ENCODE measurements at places on chromosomes 2 and 18. TPM values are rescaled to one million over a fixed set of nuclear protein-coding genes. Genes with fewer than 3 reads are reported as not detected.

GRCh38 chr2:19349911-19350677 lies 8.3 kb downstream of the OSR1 start:
- peak; percentile 23 for DNase-seq

The IGFBP5 gene
- polyA plus RNA-seq = 58.4 TPM

The SCN2A gene
- polyA plus RNA-seq = 2.4 TPM

DNA sequence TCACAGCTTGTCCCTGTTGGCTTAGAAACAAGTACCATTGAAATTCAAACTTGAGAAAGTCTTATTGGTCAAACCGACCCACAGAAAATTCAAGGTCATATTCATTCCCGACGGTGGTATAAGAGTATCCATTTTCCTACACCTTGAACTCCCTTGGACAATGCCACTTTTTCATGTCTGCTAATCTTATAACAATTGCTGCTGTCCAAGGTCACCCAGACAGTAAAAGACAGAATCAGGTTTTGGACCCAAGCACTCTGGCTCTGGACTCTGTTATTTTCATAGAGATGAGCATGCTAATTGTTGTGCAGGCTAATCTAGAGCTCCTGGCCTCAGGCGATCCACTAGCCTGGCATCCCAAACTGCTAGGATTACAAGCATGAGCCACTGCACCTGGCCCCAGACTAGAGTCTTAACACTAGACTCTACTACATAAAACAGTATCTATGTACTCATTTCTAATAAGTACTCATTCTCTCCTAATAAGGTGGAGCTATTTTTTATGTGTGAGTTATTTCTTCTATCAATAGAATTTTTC lies 57.8 kb downstream of the C2orf76 start:
- DNase-seq = no peak

DNA sequence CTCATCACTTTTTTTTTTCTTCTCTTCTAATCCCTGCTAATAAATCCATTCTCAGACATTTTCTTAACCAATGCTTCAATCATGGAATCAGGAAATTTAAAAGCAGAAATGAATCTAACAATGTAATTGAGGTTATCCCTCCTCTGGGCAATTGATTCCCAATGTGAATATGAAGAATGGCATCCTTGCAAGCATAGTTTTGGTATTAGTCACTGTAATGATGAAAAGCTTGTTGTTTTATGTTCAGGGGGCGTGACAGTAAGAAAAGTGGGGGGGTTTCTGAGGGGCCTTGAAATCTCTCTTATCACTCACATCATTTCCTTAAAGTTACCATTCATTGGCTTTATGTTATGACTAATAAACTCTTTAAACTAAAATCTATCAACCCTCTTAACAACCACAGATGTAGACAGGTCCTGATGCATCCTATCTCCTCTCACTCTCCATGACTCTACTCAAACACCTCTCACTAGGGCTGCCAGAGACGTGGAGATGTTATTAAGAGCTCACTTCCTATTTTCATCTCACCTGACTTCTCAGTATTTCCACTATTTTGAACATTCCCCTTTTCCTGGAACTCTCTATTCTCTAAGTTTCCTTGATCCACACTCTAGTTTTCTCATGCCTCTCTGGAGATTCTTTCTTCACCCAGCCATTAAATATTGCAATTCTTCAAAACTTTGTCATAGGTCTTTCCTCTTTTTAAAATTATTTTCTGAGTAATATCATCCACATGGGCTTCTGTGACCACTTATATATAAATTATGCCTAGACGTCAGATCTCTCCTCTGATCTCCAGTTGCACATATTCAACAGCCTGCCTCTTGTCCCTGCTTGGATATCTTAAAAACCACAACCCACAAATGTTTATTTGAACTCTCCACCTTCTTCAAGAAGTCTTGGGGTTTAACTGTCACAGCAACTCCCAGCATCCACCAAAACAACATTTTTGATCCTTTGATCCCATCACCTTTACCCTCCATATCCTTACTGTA lies 332.9 kb downstream of the CDH2 start:
- no peak for DNase-seq

DNA sequence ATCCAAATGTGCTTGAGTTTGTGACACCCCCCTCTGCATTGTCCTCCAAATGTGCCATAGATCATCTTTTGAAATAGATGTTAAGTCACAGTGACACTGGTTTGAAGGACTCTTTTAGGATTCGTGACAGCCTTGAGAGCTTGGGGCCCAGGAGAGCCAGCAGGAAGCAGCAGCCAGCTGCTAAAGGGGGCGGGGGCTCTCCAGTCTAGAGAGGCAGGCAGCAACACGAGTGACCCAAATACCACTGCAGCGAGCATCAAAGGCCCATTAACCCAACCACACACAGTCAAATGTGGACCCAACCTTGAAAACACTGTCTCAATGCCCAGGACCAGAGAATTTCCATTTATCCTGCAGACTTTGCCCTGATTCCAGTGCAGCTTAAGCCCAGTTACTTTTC lies 75.6 kb downstream of the ZBTB7C start:
- DNase-seq = no peak

DNA sequence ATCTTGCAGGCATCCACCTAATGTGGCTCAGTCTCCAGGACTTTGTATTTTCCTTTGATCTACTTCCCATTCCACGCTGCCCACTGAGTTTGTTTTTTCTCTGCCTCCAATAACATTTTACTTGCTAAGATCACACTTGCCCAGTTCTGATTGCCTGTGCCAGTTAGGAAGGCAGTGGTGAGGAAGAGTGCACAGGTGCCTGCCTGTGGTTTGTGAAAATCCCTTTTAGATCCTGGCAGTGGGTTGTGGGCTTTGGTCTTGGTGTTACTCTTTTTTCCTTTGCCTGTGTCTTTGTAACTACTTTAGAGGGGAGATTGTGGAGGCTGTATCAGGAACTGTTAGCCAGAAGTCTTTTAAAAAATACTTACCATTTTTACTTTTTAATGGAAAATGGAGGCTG lies 36.9 kb upstream of the KCNG2 start:
- no peak for DNase-seq

The OTOS gene
- not detected for polyA plus RNA-seq

DNA sequence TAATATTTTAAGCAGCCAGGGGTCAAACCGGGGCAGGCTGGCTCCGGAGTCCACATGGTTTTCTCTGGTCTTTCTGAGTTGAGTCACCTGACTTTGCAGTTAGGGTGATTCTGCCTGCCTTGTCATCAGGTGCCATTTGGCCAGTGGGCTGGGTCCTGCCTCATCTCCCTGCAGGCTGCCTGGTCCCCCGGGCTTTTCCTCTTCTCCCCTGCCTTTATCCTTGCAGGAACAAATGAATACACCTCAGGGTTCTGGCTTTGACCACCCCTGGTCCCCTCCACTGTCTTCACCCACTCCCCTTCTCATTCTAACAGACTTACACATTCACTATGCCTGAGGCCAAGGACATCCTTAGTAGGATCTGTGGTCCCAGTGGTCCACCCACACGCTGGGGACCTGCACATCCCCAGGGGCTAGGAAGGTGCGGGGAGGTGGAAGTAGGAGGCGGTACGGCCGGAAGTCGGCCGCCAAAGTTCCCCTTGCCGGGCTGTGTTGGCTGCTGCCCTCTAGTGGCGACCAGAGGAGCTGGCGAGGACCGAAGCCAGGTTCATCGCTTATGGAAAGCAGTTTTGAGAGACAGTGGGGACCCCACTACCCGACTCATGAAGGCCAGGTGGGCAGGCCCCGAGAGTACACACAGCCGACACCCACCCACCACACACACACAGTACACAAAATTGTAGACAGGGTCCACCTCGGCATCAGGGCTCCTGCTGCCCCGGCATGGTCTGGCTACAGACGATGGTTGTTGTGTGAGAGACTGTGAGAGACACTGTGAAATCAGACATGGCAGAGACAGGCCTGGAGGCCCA lies 6.3 kb upstream of the TEX261 start:
- peak; percentile 65 for DNase-seq

DNA sequence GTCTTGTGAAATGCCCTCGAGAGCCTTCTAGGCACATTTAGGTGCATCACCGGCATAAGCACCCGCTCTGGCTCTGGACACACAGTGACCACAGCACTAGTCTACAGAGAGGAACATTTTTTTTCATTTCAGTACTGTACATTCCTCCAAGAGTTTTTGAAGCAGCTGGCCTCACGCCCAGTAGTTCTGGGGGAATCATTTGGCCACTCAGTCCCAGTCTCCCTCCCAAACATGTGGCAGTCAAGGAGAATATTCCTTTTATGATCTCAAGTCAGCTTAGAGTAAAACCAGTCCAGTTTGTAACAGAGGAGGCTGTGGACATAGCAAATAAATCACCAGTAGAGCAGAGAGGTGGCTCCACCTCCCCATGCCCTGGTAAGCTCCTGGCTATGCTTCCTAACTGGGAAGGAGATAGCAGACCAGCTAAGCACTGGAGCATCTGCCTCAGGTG lies 48.1 kb downstream of the KCNE4 start:
- DNase-seq = peak; percentile 28

DNA sequence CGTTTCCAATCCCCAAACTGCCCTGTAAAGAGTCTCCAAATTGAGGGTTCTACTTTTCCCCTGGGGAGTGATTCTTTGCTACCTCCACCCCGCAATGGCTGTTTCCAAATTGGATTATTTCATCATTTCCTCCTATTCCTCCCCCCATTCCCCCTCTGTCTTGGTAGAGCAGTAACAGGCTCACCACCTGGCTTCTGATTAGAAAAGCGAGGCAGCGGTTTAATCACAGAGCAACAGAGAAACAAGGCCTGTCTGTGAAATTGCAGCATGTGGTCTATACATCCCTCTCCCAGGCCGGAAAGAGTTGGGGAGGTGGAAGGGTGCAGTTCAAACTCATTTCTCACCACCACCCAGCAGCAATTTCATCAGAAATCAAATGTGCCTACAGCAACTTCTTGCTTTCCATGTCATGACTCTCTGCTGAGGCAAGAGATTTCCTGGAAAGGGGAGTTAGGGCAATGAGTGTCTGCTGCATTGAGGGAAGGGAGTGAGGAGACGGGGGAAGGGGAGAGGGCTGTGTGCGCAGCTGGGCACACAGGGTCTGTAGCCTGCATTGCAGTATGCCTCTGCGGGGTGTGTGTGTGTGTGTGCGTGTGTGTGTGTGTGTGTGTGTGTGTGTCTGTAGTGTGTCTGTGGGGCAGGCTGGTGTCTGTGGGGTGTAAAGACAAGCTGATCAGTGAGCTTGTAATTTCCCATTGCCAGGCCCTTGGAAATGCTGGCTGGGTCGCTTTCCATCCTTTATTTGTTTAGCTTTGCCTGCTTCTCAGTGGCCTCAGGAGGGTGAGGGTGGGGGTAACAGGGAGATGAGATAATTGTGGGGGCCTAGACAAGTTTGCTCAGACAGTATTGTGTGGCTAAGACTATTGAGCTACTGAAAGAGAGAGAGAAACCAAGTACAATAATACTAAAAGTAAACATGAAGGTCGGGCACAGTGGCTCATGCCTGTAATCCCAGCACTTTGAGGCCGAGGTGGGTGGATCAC lies 13.5 kb upstream of the IGFBP2 start:
- peak; percentile 79 for DNase-seq

- no peak for DNase-seq
Observed at GRCh38 chr2:101500180-101500579, 25.3 kb upstream of the RFX8 start.

DNA sequence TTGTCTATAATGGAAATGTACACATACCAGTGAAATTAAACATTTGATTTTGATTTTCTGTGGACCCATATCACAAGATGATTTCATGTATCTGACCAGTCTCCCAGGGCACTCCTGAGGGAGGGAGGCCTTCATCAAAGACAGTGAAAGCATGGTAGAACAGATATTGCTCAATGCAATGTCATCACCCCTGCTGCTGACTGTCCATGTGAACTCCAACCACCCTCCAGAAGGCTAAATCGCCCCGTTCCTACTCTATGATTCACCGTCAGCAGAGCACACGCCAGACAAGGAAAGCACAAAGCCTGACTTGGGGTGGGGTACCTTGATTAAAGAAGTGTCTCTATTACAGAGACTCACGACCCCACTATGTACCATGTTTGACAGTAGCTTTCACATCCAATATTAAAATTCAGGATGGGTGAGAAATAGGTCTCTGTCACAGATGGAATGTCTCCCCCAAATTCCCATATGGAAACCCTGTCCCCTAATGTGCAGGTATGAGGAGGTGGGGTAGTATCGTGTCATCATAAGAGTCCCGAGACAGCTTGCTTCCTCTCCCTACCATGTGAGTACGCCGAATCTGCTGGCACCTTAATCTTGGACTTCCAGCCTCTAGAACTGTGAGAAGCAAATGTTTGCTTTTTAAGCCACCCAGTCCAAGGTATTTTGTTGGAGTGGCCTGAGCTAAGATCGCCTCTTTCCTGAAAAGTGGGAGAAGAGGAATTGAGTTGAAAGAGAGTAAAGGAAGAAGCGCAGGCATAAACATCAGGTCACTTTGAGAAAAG lies 42.4 kb downstream of the CYB5A start:
- peak; percentile 66 for DNase-seq

DNA sequence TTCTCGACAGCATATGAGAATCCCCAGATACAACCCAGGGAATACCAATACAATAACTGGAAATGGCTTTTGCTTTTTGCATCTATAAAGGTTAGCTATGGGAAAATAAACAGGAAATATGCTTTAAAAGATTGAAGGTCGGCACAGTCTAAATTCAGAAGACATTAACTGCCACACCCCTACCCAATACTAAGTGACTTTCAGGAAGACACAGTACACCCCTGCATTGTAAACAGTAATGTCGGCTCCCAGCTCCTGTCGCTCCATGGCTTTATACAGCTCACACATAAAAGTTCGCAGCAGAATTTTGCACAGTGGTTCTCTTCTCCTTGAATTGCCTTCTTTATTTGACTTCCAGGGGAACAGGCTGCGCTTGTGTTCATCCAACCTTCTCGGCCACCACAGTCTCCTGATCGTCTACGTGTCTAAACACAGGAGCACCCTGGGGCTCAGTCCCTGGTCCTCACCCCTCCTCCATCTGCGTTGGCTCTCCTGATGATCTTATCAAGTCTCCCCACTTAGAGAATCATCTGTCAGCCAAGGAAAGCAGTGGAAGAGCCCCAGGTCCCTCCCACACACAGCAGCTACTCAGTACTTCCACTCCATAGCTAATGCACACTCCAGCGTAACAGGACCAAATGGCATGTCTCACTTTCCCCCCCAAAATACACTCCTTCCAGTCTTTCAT lies 22.7 kb downstream of the CYB5A start:
- DNase-seq = no peak

DNA sequence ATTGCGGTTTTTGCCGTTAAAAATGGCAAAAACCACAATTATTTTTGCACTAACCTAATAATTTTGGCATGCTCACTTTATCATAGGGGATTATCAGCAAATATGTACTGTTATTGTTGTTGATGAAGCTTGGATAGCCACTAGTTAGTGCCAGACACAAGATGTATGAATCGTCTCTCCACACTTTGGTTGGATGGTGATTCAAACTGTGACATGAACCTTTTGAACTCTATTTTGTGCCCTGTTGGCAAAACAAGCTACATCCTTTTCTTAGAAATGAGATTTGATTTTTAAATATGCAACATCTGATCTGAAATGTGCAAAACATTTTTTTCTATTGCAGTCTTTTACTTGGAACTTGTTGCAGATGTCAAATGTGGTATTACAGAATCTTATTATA lies 48.8 kb upstream of the DTNB start:
- no peak for DNase-seq

The MEP1B gene
- 0.45 TPM for polyA plus RNA-seq

- no peak for DNase-seq
Observed at GRCh38 chr2:70987386-70987785, 7.3 kb downstream of the TEX261 start.

The PARD6G gene
- polyA plus RNA-seq = 7.4 TPM

All from large intestine (tissue), 12 donors.